ENCODE measurements at places on chromosomes 4 and X. TPM values are rescaled to one million over a fixed set of nuclear protein-coding genes. Genes with fewer than 3 reads are reported as not detected.

The MOSPD2 gene
- total RNA-seq = 11.0 TPM

The MAGEA1 gene
- not detected for total RNA-seq

The NSDHL gene
- total RNA-seq = 15.0 TPM

The FAM47A gene
- not detected for total RNA-seq

The TLR8 gene
- total RNA-seq = not detected

The OTUD6A gene
- not detected for total RNA-seq

The TEX11 gene
- total RNA-seq = not detected

The HELT gene
- not detected for total RNA-seq

The CXCL1 gene
- total RNA-seq = not detected

The TSPAN7 gene
- 0.50 TPM for total RNA-seq

The FAM53A gene
- 1.8 TPM for total RNA-seq

The SPANXA2 gene
- total RNA-seq = not detected

DNA sequence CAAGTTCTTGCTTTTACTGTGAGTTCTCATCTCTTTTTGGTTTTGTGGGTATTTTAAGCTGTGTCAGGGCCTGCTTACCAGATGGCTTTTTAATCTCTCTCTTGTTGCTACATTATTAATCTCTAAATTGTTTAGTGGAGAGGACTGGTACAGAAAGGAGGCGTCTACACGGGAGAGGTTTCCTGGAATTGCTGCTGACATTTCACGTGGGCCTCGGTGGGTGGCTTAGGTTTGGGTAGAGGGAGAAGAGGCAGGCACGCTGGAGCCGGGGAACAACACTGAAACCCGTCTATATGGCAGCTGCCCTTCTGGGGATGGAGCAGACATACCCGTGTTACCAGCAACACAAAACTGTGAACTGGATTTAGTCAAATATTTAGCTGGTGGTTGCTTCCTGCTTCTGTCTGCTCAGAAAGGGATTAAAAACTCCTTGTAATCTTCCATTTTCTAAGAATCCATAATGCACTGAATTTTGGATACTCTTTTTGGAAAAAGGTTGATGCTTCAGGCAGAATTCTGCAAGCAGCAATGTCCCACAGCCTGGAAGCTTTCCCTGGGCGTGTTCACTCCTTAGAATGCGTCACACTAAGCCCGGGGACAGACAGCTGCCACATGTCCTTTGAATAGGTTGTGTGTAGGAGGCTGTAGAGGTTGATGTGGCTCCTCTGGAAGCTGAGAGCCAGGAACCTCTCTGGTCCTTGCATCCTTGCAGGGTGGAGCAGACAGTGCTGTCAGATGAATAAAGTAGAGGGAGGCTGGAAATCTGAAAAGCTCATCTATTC is 199.8 kb upstream of the GATB start:
- DNase-seq = no peak

DNA sequence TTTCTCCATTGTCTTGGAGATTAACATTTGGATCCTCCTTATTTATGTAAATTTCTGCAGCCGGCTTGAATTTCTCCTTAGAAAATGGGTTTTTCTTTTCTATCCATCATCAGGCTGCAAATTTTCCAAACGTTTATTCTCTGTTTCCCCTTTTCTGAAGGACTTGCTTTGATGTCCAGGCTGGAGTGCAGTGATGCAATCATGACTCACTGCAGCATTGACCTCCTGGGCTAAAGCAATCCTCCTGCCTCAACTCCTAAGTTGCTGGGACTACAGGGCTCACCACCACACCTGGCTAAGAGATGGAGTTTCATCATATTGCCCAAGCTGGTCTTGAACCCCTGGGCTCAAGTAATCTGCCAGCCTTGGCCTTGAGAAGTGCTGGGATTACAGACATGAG is 144.0 kb upstream of the ZXDB start:
- DNase-seq = no peak

- no peak for DNase-seq
These were observed 39.1 kb downstream of the VSIG4 start for GRCh38 chrX:66000628-66001272.

DNA sequence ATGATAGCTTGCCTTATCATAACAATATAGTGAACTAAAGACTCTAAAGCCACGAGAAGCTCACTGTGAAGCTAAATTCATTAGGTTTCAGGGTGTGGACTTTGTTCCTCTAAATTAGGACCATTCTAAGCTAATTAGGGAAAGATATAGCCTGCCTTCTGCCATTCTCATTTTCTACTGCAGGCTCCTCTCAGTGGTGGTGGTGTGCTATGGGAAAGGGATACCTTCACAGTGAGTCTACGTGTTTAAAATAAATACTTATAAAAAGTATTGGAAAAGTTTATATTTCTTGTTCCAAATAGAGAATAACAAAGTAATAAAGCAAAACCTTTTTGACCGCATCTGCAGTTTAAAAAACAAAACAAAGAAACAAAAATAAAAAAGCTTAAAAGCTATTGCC is 327.7 kb downstream of the PAPSS1 start:
- DNase-seq = no peak

- DNase-seq = no peak
These were observed 297.9 kb downstream of the GPM6A start for GRCh38 chr4:175514174-175514573.

DNA sequence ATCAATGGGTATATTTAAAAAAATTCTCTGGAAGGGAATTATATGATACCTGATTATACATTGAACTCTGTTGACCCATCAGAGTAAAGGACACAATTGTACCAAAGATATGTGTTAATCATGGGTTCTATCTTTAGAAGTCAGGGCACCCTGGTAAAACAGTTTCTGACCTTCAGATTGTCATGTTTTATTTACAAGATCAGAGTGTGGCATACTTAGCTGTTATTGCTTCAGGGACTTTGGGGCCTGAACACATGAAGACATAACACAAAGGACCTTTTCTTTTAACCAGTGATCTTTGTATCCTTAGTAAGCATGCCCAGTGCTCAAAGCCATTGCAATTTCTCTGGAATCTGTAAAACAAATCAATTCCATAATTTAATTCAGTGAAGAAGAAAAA is 204.8 kb upstream of the RPS6KA3 start:
- no peak for DNase-seq

- DNase-seq = no peak
These were observed at the start of gene TMEM271 for GRCh38 chr4:576245-576821. TSS of gene TMEM271 (minus strand) at chr4:576295. CDS start at chr4:576062, 233 bp downstream.

- no peak for DNase-seq
These were observed 44.6 kb downstream of the EIF2S3 start for GRCh38 chrX:24099394-24099793.

DNA sequence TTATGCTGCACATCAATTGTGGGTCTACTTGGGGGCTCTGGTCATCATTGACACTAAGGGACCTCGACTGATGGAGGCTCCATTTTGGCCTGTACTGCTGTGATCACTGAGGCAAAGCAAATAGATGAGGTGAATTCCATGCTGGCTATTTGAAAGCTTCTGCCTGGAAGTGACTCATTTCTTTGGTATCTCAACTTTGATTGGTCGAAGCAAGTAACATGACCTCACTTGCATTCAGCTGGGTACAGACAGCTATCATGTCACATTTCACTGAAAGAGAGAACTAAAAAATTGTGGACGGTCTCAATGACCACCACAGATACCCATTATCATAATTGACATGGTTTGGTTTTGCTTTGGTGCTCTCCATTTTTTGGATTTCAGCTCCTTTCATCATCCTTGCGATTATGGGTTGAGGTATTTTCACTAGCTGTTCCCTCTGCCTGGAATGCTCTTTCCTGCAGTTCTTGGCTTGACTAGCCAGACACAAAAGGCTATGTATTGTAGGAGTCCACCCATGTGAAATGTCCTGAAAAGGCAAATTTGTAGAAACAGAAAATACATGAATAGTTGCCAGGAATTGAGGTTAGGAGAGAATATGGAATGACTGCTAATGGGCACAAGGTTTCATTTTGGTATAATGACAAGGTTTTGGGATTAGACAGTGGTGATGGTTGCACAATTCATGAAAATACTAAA is 369.2 kb upstream of the LCORL start:
- DNase-seq = no peak

GRCh38 chr4:24730256-24731001 is 64.9 kb upstream of the SOD3 start:
- no peak for DNase-seq

DNA sequence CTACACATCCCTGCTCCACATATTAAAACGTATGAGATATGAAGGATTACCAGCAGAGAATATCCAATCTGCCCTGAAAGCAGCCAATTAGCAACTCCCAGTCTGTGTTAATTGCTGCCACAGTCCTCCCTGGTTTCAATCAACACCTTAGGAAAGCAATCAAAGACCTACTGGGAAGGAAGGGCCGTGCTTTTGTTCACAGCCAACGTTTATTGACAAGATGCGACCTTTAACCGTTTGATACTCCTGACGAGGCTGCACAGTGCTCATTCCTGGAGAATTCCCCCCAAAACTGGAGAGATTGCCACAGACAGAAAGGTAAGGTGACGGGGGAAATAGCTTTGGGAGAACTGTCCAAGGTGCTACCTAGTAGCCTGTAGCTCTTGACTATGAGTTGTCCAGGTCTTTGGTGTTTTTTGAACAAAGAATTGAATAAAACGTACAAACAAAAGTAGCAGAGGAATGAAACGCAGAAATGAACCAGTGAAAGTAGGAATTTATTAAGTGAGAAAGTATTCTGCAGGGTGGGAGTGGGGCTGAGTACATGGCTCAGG is 596.5 kb downstream of the NLGN4X start:
- no peak for DNase-seq

DNA sequence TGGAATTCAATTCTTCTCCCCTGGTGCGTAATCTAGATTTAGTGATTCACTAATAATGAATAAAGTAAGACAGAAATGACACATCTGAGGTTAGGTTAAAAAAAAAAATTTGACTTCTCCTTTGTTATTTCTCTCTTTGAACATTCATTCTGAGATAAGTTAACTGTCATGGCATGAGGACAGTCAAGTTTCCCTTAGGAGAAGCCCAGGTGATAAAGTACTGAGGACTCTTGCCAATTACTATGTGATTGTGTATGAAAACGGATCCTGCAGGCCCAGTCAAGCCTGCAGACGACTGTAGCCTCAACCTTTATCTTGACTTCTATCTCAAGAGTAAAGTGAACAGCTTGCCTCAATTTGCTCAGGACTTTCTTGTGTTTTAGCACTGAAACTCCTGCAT is 293.2 kb downstream of the PRR32 start:
- DNase-seq = no peak

DNA sequence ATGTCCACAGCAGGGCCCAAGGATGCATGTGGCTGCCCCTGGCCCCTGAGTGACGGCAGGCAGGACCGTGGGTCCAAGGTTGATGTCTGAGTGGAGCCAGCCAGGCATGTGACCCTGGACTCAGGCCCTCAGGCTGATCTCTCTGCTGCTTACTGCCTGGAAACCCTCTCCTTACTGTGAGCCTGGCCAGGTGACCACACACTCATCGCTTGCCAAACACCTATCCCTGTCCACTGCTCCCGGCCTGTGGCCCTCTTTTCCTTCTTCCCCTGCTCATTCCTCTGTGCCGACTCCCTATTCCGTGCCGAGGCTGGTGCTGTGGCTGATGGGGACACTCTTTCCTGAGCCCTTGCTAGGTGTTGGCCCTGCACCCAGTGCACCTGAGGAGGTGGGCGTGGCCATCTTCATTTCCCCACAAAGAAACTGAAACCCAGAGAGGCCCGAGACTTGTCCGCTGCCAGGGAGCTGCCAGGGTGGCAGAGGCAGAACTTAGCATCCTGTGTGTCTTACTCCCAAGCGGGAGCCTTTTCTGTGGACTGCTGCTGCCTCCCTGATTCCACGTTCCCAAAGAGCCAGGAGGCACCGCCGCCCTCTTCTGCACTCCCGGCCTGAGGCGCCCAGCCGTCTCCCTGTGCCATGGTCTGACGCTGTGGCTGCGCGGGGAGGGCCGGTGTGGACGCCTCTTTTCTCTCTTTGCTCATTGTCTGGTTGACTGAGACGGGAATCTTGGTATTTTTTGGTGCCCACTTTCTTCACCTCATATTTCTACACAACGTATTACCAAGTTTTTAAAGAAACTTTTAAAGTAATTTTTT is 11.2 kb upstream of the RNF4 start:
- no peak for DNase-seq

- no peak for DNase-seq
These were observed 68.8 kb downstream of the ATXN3L start for GRCh38 chrX:13250826-13251580.

- no peak for DNase-seq
These were observed 86.9 kb downstream of the CC2D2A start for GRCh38 chr4:15556511-15557092.

DNA sequence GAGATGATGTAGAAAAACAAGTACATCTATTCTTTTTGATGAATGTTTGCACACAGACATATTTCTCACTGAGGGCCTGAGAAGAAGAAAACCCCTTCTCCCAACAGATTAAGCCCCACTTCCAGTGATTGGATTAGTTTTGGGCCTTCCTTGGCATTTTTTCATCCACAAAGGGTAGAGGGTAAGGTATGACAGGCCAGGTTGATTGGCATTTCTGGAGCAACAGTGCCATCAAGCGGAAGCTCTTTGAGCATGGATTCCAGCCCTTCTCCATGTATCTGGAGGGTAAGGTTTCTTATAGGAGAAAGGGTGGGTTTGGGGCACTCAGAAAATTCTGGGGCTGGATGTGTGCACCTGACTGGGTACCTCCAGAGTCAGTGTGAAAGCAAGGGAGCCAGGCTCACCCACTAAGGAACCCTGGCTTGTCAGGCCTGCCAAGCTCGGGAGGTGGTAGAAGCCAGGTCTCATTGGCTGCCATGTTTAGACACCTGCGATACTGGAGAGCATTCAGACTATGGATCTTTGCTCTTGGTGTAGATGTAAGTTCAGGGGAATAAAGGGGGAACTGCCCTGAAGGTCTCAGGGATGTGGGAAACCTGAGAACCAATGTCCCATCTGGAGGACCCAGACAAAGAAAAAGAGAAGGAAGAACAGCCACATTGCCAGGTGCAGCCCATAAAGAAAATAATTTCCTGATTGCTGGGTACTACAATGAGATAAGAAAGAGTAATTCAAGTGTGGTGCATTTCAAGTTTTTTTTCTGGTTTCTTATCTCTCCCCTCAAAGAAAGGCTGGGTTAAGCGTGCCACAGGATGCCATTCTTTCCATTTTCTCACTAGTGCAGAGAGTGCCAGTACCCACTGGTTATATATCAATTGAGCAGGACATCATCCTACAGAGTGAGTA is 222.3 kb upstream of the AGTR2 start:
- no peak for DNase-seq

GRCh38 chr4:17930256-17930655 is 91.3 kb downstream of the LCORL start:
- no peak for DNase-seq

DNA sequence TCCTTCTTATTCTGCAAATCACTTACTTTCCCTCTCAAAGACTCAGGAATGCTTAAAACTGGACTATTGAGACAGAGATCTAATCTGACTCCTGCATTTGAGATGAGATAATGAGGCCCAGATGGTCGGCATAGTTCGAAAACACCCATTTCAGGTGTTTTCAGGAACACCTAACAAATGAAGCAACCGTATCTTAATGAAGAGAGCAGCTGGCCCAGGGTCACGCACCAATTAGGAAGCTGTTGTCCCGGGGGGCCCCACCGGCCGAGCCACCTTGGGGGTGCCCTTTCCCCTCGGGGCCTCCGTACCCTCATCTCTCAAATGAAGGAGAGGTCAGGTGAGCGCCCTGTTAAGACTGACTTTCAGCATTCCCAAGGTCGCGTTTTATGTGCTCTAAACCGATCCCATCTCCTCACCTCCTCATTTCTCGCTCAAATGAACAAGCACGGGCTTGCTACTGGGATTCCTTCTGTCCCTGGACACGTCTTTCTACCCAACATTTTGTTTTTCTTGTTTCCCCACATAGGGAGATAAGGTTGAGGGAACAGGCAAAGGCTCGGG is 824 bp downstream of the LRPAP1 start:
- DNase-seq = no peak

Measured in activated CD8-positive, alpha-beta T cell treated with anti-CD3 and anti-CD28 coated beads for 36 hours (primary cell).